ENCODE measurements at places on chromosomes 3 and 15. TPM values are rescaled to one million over a fixed set of nuclear protein-coding genes. Genes with fewer than 3 reads are reported as not detected.

- DNase-seq = no peak
These were observed 12.1 kb upstream of the CTSH start for GRCh38 chr15:78956937-78957336.

DNA sequence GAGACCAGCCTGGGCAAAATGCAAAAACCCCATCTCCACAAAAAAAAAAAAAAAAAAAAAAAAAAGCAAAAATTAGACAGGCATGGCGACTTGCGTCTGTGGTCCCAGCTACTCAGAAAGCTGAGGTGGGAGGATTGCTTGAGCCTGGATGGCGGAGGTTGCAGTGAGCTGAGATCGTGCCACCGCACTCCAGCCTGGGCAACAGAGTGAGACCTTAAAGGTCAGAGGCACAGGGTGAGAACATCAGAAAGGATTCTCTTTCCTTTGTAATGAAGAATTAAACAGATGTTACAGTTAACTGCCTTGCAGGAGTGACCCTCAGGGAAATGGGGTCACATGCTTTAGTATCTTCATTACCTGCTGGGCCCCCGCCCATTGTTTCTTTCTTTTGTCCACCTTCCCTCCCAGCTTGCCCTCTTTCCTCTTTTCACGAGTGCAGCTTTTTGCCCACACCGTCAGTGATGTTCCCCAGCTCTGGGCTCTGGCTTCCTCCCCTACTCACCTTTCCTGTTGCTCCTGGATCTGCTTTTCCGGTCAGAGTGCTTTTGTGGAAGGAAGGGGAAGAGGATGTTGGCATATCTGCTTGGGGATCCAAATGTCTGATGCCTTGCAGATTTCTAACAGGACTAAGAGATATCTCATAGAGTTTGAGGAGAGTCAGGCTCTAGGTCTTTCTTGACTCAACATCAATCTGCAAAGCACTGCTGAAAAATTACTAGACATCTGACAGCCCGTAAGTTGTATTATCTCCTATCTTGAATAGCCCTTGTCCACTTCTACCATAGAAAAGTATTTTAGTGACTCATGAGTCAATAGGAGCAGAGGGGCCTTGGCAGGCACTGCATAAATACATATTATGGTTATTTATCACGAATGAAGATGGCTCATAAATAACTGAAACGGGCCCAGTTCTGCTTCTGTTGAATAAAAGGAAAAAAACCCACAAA, 35.6 kb upstream of the NDUFB4 start:
- no peak for DNase-seq

GRCh38 chr3:194928227-194928626, 242.5 kb downstream of the FAM43A start:
- DNase-seq = no peak

DNA sequence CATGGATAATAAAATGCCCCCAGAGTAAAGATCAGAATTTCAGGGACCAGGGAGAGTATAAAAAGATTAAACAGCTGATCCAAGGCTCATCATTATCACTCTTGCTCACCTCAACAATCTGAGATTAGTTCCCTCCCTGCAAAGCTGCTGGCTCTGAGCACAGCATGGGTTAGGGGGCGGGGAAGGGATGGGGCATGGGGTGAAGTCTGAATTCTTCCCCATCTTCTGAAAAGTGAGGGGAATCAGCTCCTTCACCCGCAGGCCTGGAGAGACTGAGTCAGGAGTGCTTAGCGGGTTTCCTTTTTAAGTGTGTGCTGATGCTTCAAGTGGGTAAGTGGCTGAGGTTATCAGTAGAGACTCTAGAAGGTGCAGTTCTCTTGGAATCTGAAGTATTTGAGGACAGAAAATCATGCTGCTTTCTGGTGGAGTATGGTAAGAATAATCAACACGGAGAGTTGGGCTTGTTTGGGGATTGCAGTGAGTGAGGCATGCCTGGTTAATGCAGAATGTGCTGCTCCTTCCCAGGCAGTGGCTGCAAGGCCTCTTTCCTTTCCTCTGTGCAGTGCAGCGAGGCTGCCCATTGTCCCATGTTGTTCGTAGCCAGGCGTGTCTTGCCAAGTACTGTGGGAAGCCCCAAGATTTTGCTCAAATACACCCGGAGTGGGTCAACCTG, 59.2 kb upstream of the TRAK1 start:
- peak; percentile 68 for DNase-seq

DNA sequence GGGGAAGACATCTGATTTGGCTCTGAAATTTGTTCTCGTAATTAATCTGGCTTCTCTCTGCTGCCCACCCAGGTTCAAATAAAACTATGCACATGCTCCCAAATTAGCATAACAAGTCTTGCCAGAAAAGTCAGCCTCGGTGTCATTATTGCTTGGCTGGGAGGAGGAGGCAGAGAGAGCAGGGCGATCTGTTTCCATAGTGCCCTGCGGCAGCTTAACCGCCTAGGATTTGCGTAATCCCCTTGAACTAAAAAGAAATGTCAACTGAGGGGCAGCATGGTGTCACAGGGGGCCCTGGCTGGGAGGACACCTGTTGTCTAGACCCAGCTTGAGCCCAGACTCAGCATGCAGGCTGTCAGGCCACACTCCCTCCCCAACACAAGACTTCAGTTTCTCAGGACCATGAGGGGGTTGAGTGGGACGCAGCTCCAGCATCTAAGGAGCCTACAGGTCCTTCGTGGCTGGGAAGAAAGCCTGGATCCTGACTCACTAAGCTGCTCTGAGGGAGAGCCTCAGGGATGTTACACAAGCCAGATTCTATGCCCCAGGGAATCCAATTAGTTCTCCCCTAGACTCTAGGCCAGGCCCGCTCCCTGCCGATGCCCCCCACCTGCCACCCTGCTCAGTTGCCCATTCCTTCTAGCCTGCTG, 17.3 kb downstream of the MRPS11 start:
- DNase-seq = no peak

GRCh38 chr15:88487178-88487795, 19.8 kb downstream of the MRPS11 start:
- no peak for DNase-seq

GRCh38 chr3:170277833-170278580, 55.8 kb downstream of the PRKCI start:
- DNase-seq = no peak

DNA sequence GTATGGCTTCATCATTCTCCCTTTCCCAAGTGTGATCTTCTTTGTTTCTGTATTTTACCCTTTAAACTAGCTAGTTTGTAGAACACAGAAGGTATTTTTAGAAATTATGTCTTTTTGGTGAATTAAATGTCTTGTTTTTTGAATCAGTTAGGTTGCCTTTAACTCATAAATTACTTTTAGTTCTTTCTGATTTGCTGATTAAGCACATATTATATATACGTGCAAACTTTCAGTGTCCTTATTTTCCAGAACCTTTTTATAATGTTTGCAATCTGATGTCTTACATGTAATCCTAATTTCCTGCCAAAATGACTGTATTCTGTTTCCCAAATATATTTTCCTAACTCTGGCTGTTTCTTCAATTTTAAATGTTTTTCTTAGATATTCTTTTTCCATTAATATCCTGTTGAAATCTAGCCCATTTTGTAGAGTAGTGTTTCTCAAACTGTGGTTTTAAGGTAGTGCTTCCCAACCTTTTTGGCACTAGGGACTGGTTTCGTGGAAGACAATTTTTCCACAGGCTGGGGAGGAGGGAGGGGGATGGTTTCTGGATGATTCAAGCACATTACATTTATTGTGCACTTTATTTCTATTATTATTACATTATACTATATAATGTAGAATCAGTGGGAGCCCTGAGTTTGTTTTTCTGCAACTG, 51.8 kb downstream of the CHD2 start:
- DNase-seq = no peak

C3orf62 gene
- 25.9 TPM for total RNA-seq

RUVBL1 gene
- 42.9 TPM for total RNA-seq

SNUPN gene
- total RNA-seq = 37.0 TPM

CCR9 gene
- not detected for total RNA-seq

Data from testis (tissue), 5 donors.